ENCODE measurements at places on chromosomes 5 and 9.

DNA sequence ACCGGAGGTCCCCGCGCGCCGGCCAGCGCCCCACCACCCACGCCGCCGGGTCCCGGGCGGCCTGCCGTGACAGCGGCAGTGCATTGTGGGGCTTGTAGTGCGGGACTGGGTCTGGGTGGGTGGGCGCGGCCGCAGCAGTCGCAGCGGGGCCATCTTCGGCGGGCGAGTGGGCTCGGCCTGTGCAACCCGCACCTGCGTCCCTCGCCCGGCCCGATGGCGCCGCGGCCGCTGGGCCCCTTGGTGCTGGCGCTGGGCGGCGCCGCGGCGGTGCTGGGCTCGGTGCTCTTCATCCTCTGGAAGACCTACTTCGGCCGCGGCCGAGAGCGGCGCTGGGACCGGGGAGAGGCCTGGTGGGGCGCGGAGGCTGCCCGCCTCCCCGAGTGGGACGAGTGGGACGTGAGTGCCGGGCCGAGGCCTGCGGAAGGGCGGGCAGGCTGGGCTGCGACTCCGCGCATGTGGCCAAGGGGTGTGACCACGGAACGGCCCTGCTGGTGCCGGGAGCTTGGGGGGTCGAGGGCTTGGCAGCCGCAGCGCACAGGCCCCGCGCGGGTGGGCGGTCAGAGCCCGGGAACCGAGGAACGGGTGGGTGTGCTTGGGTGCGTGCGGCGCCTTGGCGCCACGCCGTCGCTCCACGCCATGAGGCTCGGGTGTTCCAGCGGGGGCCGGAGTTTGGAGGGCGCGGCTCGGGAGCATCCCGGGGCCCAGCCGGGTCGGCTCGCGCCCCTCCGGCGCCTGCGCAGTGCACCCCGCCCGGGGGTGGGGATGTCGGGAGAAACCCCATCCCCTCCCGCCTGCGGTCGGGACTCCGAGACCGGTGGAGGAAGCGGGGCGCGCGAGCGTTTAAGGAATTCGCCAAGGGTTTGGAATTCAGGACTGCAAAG is at the start of gene ARL10:
ARL10 (plus strand) TSS at position 137 of the 881 bp plus-strand sequence; CDS start at position 214, 77 bp downstream.
- no peak for DNase-seq

DNA sequence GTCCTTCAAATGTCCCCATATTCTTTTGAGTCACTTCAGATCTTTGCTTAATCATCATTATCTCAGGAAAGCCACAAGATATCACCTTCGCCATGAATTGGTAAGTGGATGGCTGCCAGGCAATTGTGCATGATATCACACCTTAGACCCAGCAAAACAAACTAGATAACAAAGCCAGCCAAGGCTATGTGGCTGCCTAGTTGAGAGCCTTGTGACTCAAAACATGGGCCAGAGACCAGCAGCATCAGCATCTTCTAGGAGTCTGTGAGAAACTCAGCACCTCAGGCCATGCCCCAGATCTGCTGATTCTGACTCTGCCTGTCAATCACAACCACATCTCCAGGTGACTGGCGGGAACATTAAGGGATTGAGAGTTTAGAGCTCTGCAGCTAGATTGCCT is 82.8 kb downstream of the SLIT3 start:
- no peak for DNase-seq

- peak; percentile 72 for DNase-seq
Observed at GRCh38 chr9:131759017-131759647, 19.3 kb upstream of the RAPGEF1 start.

- DNase-seq, result peak; percentile 39
Observed at GRCh38 chr9:126558051-126558665, 55.6 kb upstream of the LMX1B start.

DNA sequence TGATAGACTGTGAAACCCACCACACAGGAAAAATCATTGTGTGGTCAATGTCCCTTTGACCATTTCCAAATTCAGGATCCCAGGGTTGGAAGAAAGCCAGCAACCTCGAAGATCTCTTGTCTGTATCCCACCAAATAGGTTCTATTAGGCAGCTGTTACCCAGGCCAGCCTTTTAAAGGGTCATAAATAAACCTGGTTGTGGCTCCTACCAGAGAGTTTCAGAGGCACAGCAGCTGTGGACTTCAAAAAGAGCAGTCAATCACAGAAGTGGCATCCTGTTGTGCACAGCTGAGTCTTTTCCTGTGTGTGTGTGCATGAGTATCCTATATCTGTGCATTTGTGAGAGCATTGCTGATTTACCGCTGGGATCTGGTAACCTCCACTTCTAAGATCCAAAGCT is 23.7 kb upstream of the OR2S2 start:
- no peak for DNase-seq
